ENCODE measurements at places on chromosomes 2 and 18.

DNA sequence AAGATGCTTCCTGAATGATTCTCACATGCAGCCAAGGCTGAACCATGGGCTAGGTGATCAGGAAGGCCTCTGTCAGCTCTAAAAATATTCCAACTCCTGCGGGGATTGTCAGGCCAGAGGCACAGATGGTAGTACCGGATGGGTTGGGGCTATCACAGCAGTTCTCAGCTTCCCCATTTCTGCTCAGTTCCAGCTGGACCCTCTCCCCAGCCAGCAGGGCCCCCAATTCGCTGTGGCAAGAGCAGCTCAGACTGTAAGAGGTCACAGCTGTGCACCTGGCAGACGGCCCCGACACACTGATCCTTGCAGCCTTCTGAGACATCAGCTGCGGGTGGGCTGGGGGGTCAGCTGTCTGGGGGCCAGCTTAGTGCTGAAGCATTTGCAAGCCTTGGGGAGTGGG is 43.6 kb upstream of the TCF7L1 start:
- DNase-seq = no peak

DNA sequence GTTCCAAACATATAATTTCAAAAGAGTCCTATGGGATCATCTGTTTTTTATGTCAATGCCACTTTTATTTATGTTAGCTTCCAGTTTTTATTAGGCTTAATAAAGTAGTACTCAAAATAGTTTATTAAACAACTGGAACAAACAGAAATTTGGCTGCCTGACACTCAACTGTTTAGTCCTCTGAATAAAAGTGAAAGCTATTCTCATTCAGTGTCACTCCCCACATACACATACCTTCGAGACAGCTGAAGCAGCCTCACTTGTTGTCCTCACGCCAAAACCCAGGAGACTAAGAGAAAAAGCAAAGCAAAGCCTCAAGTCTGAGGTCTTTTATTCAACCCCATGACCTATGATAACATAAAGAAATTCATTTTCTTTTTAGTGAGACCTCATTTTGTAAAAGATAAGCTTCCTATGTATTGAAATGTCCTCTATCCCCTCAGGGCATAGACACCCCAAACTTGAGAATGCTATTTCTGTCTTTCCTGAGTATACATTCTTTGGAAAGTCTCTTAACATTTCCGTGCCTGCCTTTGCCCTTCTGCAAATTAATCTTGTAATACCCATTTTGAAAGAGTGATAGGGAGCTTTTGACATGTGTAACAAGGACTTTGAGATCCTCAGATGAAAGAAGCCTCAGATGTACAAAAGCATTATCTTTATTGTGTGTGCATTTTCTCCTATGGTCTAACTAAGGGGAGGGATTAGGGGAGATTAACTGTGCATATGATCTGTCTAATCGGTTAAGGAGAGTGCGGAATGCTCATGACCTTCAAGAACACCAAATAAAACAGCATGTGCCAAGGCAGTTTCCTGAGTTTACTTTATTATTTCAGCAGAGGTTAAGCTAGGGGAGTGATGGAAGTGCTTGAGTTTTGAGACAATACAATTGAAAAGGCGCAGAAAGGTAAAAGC is 1523.7 kb upstream of the PIK3C3 start:
- no peak for DNase-seq

- DNase-seq = peak; percentile 55
Observed at GRCh38 chr2:158753641-158754611, 41.2 kb upstream of the DAPL1 start.

- DNase-seq = no peak
Observed at GRCh38 chr2:157170299-157170698, 87.2 kb upstream of the GALNT5 start.

- DNase-seq = peak; percentile 91
Observed at GRCh38 chr2:178193823-178194599, at the start of gene OSBPL6. OSBPL6 (plus strand) TSS chr2:178194512; CDS start chr2:178306185, 111,673 bp downstream.

GRCh38 chr18:32208023-32208422 is 18.2 kb downstream of the MEP1B start:
- peak; percentile 89 for DNase-seq

DNA sequence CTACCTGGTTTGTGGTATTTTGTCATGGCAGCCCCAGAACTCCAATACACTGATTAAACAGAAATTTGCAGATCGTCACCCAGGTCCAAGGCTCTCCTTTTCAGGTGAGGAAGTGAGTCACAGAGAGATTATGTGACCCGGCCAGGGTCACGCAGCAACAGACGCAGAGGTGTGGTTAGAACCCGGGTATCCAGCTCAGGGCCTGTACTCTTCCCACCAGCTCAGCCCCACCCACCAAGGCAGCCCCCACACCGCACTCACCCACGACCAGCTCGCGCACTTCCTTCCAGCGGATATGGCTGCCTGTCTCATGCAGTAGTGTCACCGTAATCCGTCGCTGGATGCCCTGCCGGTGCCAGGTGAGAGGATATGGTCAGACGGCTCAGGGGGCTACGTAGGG is 48.1 kb downstream of the AQP12A start:
- DNase-seq = no peak

- no peak for DNase-seq
Observed at GRCh38 chr2:235960011-235960715, 208.0 kb downstream of the GBX2 start.

- no peak for DNase-seq
Observed at GRCh38 chr18:68233018-68233417, 481.9 kb downstream of the TMX3 start.

Data from left lobe of liver (tissue), 2 donors.